ENCODE measurements at places on chromosomes 3 and 15. TPM values are rescaled to one million over a fixed set of nuclear protein-coding genes. Genes with fewer than 3 reads are reported as not detected.

Gene SAMD7
- total RNA-seq, result not detected

Gene ATP11B
- 43.9 TPM for total RNA-seq

Gene CTSH
- 5.7 TPM for total RNA-seq

Gene FNDC3B
- total RNA-seq, result 327 TPM

Gene COPB2
- total RNA-seq, result 270 TPM

Gene MST1R
- total RNA-seq, result 0.57 TPM

Gene HDAC11
- total RNA-seq, result 8.6 TPM

Gene GRM2
- 0.25 TPM for total RNA-seq

Data from astrocyte (in vitro differentiated cells and primary cell).